ENCODE measurements at places on chromosomes 13 and 19.
A peak's percentile ranks its signal among the peaks of the same experiment; 100 is the strongest.

DNA sequence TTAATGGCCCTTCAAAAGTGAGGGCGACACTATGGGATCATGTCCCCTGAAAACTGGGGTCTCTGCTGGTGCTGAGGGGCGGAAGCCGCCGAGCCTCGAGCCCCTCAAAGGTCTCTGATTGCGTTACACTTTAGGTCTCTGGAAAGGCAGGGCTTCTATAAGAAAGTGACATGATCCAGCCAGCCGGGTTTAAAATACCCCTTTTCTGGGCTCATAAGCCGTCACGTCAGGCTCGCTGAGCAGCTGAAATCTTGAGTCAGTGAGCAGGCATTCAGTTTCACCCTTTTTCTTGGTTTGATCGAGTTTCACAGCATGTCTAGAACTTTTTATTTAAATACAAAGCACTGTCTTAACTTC, 600 bp upstream of the HMGB1 start:
- DNase-seq: peak; percentile 42

- no peak for DNase-seq
These were observed 3.8 kb downstream of the PPP1R12C start for GRCh38 chr19:55113570-55114039.

- no peak for DNase-seq
These were observed 405.1 kb downstream of the FOXO1 start for GRCh38 chr13:40261336-40261735.

GRCh38 chr13:98462946-98463345, 114.0 kb downstream of the STK24 start:
- no peak for DNase-seq

DNA sequence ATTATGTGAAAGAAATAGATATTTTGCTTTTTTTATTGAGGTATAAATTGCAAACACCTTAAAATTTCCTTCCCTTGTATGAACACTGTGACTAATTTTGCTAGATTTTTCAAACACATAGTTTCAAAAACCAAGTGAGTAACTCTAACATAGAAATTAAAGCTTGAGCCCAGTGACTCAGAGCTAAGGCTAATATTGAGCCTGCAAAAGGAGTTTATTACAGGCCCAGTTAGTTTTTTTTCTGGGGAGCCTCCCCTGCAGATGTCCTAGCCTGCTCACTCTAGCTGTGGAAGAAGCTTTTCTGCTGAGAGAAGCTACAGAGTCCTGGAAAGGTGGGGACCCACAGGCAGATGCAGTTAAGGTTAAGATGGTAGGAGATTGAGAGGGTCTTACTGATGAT, 3.4 kb downstream of the ZNF430 start:
- no peak for DNase-seq

- no peak for DNase-seq
These were observed 1.7 kb upstream of the PCDH17 start for GRCh38 chr13:57629821-57630235.

GRCh38 chr19:39829702-39830275, 4.2 kb downstream of the DYRK1B start:
- DNase-seq: no peak

DNA sequence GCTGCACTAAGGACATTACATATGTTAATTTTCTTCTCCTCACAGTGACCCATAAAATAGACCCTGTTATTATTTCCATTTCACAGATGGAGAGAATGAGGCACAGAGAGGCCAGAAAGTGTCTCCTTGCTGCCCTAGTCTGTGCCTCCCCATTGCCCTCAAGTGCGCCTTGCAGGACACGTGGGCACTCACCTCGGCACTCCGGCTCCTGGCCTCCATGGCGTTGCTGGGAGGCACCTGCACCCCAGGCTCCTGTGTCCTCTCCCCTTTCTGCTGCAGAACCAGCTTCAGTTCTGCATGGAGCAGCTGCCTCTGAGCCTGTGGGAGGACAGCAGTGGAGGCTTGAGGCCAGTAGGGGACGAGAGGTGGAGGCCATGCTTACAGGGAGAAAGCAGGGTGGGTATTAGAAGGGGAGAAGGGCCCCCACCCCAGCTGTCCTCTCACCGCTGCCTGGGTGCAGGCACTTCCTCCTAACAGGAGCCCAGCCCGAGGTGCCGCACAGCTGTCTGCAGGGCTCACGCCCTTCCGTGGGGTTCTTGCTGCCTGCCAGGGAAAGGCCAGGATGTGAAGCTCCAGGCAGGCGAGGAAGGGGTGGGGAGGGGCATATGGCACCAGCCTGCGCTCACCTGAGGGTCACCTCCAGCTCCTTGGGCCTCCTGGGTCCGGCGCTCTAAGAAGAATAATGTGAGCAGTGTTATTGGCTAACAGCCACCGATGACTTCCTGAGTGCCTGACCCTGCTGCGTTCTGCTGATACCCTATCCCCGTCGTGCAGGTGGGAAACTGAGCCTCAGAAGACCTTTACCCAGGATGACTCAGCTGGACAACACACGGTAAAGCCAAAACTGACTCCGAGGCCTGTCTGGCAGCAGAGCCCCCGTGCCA, 5.2 kb downstream of the PRX start:
- DNase-seq: no peak

Measured in activated CD4-positive, alpha-beta T cell treated with anti-CD3 and anti-CD28 coated beads, Interleukin-2, amount 50 U/mL, for 48 hours (primary cell).